GM04503 (cell line): ENCODE measurements at places on chromosomes 5 and 9.

DNA sequence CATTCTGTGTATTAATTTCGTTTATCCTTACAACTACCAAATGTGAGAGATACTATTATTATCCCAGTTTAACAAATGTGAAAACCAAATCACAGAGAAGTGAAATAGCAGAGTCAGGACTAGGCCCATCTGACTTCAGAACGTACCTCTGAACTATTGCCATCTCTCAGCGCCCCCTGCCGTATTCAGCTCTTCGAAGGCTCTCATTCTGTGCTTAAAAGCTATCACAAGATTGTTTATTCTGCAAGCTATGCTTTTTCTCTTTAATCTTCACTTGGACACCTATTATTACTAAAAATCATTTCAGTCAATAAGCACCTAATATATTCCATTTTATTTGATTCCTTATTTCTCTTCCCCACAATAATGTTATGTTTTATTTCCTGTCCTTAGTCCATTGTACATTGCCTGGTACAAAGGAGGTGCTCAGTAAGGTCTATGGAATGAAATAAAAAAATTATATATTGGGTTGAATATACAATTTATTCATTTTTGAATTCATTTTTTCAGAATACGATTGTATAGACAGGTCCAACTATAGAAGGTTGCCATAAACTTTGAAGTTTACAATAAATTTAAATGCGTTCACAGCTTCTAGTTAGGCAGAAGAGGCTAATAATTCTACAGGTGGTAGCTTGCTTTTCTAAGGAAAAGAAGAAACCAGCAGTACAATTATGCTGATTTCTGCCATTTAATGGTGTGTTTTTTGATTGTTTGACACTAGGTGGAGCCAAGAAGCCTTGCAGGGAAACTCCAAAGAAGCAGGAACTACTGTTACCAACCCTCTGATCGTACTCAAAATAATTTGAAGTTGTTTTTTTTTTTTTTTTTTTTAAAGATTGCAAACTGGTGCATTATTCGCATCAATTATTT lies 202.2 kb upstream of the DMRTA1 start:
- no peak for DNase-seq

- no peak for DNase-seq
Observed at GRCh38 chr5:147474140-147474539, 35.7 kb downstream of the DPYSL3 start.

GRCh38 chr9:6149315-6149714 lies 66.3 kb upstream of the IL33 start:
- no peak for DNase-seq

GRCh38 chr5:116153687-116154174 lies 68.9 kb downstream of the COMMD10 start:
- DNase-seq = no peak

DNA sequence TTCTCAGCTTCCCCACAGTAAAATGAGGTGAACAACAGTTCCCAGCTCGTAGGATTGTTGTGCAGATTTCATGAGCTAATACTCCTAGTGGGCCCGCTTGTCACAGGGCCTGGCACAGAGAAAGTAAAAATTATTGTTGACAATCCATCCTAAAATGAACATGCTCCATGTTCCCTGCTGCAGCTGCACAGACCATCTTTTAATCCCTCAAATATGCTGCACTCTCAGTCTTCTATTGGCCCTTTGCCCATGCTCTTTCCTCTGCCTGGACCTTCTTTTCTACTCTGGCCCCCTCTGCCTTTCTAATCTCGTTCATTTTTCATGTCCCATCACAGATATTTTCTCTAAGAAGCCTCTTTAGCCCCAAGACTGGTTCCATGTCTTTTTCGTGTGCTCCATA lies 117.7 kb upstream of the NR3C1 start:
- no peak for DNase-seq

GRCh38 chr5:3126639-3127038 lies 375.2 kb upstream of the IRX2 start:
- no peak for DNase-seq

DNA sequence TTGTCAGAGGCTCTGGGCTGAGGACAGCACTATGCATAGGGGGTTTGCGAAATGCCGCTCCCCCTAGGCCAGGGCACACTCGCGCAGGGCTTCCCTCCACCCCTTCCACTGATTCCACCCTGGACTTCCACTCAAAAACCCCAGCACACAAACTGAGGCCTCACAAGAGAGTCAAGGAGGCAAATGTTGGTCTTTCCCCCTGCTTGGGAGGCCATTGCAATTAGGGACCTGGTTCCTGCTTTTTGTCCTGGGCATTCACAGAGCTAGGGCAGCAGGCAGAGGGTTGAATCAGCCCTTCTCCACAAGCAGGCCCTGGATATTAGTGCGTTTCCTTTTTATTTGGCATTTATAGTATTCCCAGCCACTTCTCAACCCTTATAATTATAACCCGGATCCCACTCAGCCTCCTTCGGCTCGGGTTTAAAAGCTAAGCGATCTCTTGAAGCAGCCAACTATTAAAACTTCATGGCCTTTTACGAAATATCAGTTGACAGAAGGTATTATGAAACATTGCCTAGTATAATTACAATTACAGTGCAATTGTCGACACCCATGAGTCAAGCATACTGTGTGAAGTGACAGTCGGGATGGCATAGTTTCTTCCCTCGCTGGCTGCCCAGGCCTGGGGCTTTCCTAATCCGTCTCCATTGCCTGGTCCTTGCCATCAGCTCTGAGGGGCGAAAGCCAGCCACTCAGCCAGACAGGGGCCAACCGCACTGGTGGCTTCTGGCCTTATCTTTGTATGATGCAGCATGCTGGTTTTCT lies 285.5 kb upstream of the MAP3K1 start:
- no peak for DNase-seq

GRCh38 chr9:123348317-123348992 lies 7.5 kb upstream of the CRB2 start:
- no peak for DNase-seq

GRCh38 chr9:123637945-123638634 lies 282.1 kb downstream of the CRB2 start:
- DNase-seq = no peak

GRCh38 chr5:170469414-170469813 lies 34.4 kb upstream of the KCNIP1 start:
- no peak for DNase-seq

GRCh38 chr5:146042628-146043279 lies 62.6 kb downstream of the PLAC8L1 start:
- DNase-seq = peak; percentile 21

DNA sequence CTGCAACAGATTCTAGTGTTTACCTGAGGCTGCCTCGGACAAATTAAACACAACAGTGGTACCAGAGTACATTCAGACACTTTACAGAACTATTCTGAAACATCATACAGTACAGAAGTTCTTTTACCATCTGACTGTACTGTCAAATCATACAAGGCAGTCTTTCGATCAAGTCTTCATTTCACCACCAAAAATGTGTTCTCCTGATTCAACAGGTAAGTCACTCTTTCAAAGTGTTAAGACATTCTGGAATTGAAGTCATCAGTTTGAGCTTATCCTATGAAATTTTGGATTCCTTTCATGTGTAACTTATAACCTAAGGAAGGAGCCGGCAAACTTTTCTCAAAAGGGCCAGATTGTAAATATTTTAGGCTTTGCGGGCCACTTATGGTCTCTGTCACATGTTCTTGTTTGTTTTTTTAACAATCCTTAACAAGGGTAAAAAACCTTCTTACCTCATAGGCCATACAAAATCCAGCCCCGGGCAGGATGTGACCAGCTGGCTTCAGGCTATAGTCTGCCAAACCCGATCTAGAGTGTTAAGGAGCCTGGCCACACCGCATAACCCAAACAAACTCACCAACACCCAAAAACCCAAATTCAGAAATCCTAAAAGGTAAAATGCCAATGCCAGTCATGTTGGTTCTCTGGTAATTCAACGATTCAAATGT lies 151.6 kb downstream of the DENND1A start:
- DNase-seq = no peak

GRCh38 chr5:143031781-143032580 lies 261.8 kb downstream of the ARHGAP26 start:
- no peak for DNase-seq

DNA sequence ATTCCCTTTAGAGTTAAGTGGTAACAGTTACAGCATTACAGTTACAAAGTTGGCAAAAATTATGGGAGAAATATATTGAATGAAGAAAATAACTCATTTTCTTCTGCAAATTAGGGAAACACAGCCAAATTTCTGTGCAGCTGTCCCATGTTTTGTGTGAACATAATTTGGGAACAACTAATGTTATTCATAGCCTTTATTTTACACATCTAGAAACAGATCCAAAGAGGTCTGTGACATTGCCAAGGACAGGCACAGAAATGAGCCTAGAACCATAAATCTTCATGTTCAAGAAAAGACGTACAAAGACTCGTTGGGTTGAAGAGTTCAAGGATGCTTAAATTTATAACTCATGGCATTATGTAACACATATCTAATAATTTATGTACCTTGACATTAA lies 114.1 kb upstream of the TXNDC8 start:
- no peak for DNase-seq

GRCh38 chr9:131416509-131416908 lies 22.6 kb downstream of the PRRC2B start:
- no peak for DNase-seq

DNA sequence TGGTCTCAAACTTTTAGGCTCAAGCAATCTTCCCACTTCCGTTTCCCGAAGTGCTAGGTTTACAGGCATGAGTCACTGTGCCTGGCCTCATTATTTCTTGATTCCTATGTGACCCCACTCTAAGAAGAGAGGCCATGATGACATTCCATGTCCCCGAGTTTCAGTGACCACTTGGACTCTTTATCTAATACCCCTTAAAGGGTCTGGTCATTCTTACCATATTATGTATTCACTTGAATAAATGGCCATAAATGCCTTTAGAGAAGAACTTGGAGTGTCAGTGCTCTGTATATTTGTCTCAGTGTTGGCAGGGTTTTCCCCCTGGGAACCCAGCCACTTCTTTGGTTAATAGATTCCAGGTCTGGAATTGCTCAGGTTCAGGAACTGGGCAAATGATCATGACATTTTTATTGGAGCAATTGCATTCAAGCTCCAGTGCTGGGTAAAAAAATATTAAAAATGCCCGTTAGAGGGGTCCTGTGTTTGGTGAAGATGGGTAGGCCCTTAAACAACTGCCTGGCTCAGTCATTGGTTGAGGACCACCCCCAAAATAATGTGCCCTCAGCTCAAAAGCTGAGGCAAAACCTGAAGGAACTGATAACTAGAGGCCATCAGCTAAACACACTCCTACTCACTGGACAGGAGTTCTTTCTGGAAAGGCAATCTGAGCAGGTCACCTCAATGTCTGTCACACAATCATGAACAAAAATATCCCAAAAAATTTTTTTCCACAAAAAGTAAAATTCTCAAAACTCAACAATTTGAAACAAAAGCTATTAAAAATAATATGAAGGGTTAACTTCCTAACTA lies 186.6 kb upstream of the ZNF608 start:
- peak; percentile 47 for DNase-seq

GRCh38 chr9:88535226-88536022 lies 446 bp downstream of the NXNL2 start:
- DNase-seq = no peak

GRCh38 chr5:37839407-37840052 lies at the start of gene GDNF:
TSS of gene GDNF (minus strand) at chr5:37840041. CDS start at chr5:37834796, 5,245 bp downstream.
- no peak for DNase-seq

DNA sequence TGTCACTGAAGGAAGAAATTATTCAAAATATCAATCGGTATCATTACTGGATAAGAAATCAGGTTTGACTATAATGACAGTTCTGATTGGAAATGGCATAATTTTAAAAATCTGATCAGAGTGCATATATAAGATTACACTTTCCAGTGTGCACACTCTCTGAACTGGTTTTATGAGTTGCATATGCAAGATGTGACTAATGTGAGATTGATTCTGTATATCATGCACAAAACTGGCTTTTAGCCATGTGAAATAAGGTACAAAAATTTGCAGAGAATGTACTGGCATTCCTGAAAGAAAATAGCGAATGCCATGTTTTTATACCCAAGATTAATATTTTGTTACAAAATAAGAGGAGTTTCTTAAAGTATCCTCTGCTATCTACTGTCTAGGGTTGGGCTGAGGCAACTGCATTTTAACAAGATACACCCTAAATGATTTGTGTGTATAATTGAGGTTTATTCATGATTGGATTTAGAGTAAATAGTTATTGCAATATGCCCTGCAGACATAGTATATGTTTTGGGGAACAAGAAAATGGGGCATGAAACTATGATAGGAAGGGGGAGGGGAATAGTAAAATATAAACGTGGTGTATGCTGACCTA lies 70.7 kb downstream of the LNPEP start:
- no peak for DNase-seq

GRCh38 chr5:61256474-61256873 lies 75.6 kb upstream of the ZSWIM6 start:
- no peak for DNase-seq

DNA sequence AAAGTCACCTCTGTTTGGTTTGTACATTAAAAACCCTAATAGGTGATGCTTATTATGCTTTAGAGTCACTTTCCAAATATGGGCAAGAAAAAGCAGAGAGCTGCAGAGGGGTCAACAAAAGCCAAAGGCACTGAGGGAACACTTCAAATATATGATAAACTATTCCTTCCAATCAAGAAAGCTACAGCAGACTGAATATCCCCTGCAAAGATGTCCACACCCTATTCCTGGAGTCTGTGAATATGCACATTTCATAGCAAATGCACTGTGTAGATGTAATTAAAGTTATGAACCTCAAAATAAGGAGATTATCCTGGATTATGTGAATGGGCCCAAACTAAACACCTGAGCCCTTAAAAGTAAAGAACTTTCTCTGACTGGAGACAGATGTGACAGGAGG lies 74.3 kb downstream of the ABCA1 start:
- DNase-seq = no peak
